ENCODE measurements at places on chromosomes 6 and 20.

DNA sequence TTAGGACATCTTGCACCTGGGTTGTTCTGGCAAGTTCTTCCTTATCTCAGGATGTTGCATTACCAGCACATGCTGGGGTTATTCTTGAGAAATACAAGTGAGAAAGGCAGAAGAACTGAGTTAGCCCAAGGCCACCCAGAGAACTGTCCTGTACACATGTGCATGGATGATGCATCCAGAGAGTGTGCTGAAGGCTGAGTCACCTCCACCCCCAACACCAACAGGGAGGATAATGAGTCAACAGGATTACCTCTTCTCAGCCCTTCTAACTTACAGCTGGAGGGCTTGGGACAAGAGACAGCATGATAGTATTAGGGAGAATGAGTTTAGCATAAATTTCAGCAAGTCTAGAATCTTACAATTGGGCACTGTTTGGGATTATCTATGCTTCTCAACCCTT is 8.5 kb downstream of the SCGN start:
- no peak for DNase-seq

DNA sequence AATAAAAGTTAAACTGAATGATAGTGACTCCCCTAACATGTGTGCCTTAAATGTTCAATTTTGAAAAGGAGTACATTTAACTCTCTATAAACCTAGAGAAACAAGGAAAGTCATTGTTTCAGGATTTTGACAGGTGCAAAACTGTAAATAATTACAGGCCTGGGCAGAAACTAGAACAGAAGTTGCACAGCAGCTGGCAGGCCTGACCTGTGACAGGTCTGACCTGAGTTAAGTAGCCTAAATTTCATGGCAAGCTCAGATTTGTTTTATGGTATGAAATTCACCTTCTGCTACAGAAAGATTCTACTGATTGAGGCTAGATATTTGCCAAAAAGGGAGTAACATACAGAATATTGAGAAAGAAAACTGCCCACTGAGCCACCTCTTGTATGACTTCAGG is 166.1 kb downstream of the CDKAL1 start:
- DNase-seq: no peak

DNA sequence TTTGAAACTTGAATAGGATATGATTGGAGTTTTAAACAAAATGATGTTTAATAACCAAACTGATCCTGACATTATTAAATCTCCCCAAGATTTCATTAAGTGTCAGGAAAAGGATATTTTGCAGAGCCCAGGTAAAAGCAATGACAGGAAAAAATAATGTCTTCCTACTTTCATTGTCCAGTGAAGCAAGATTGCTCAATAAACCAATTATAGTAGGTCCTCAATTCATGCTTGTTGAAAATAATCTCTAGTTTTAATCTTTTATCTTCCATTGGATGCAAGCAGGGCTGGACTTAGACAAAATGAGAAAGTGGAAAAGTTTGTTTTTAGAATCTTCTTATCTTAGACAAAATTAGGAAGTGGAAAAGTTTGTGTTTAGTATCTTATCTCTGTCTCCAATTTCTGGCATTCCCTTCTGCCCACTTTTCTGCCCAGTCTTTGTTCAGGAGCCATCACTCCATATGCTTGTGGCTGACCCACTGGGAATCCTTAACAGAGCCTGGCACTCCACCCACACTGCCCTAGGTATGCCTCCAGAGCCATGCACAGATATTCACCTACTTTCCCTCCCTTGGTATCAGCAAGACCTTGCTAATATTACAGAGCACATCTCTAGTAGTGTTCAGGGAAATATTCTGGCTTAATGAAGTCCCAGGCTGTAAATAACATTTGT is 57.0 kb upstream of the CARMIL1 start:
- DNase-seq: no peak

GRCh38 chr6:148771212-148771601 is 24.4 kb downstream of the UST start:
- DNase-seq: no peak

- DNase-seq: no peak
These were observed 119.9 kb upstream of the ASCC3 start for GRCh38 chr6:101001012-101001411.

- DNase-seq: no peak
These were observed 385.6 kb downstream of the CDKAL1 start for GRCh38 chr6:20919677-20920385.

GRCh38 chr6:156250593-156250992 is 526.6 kb upstream of the ARID1B start:
- no peak for DNase-seq
